ENCODE measurements at places on chromosomes 12 and 14. TPM values are rescaled to one million over a fixed set of nuclear protein-coding genes. Genes with fewer than 3 reads are reported as not detected.

GRCh38 chr12:66916189-66916588, 237.3 kb upstream of the GRIP1 start:
- no peak for DNase-seq

GRCh38 chr12:126952096-126953007, 1314.6 kb upstream of the TMEM132C start:
- no peak for DNase-seq

DNA sequence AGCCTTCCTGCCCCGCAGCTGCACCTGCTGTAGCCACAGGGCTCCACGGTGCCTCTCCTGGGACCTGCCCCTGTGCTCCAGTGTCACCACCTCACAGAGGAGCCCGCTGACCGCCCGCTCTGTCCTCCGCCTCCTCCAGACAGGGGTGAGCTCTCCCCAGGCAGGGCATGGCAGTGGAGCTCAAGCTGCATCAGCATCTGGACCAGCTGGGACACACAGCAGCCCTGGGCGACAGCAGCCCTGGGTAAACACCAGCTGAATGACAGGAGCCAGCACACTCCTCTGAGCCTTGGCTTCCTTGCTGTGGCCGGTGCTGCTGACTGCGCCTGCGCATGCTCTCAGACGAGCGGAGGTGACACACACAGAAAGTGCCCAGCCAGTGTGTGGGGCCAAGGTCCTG, 22.0 kb downstream of the CHGA start:
- no peak for DNase-seq

GRCh38 chr12:130973109-130973508, 19.4 kb downstream of the ADGRD1 start:
- no peak for DNase-seq

DNA sequence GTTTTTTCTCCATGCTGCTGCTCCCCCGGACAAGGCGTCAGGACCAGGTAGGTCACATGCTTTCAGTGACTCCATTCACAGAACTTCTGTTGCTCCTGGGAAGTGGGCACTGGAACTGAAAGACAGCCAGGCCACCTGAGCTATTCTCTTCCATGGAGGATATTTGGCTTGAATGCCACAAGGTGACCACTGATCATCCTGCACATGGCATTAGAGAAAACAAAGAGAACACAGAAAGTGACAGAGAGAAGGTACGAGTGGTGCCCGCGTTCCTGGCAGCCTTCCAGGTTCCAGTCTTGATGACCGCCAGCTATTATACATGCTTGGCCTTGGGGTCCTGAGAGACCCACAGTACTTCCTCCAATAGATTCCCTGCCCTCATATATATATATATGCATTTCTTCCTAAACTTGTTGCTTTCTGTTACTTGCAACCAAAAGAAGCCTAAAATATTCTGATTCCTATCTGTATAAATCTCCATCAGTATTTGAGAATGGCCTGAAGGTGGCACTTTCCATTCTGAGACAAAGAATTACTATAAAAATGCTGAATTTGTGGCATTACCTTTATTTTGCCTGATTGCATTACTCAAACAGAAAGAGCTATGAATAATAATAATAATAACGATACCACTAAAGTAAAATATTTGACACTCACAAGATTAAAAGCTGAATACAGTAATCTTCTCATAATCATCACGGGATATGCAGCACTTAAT, 174.9 kb downstream of the FOXN3 start:
- DNase-seq, result no peak

Gene OR4E2
- not detected for total RNA-seq

DNA sequence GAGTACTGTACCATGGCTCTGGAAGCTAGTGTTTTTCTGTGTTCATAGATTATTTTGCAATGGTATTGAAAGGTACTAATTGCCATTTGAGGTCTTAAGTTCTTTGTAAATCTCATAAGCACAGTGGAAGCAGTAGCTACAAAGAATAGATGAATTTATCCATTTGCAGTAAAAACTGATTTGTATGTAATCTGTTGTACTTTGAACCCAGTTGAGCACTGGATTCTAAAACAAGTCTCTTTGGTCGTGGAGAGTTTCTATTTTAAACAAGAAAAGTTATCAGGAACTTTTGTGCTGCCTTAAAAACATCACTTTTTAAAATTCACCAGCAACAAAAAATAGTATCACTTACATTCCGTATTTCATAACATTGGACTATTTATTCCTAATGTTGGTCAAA, 4.1 kb downstream of the RAP1B start:
- DNase-seq, result no peak

Gene LRIG3
- total RNA-seq, result 33.0 TPM

Gene MYF6
- not detected for total RNA-seq

- DNase-seq, result peak; percentile 33
These were observed 28.5 kb upstream of the TUBA1C start for GRCh38 chr12:49236423-49236822.

GRCh38 chr12:77540097-77540496, 290.6 kb upstream of the NAV3 start:
- no peak for DNase-seq

Gene OR6C2
- not detected for total RNA-seq

Gene CCDC177
- total RNA-seq, result not detected

DNA sequence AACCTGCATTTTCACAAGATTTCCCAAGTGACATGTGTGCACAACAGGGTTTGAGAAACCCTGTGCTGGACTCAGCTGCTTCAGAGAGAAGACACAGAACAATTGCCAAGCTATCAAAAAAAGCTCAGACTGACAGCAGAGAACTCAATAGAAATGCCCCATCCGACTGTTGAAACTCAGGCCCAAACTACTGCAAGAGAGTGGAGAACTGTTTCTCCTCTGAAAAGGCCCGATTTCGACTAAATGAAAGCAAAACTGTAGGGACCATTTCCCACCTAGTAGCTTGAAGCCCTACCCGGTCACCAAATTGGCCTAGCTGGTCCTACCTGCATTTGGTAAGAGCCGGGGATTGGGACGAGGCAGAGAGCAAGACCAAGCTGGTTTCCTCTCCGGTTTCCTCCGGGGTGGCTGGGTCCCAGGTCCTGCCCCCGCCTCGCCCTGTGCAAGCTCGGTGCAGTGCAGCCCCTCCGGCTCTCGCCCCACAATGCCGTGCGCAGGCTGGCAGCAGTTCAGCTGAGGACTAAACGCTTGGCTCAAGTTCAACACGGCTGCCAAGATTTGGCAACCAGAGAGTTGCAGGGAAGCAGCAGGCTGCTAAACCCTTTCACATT, 1180.6 kb downstream of the VRK1 start:
- no peak for DNase-seq

GRCh38 chr12:76249501-76249900, 98.7 kb downstream of the BBS10 start:
- DNase-seq, result no peak

GRCh38 chr14:90559811-90560492, 163.1 kb downstream of the CALM1 start:
- DNase-seq, result no peak

Gene ZFP36L1
- total RNA-seq, result 24.8 TPM

DNA sequence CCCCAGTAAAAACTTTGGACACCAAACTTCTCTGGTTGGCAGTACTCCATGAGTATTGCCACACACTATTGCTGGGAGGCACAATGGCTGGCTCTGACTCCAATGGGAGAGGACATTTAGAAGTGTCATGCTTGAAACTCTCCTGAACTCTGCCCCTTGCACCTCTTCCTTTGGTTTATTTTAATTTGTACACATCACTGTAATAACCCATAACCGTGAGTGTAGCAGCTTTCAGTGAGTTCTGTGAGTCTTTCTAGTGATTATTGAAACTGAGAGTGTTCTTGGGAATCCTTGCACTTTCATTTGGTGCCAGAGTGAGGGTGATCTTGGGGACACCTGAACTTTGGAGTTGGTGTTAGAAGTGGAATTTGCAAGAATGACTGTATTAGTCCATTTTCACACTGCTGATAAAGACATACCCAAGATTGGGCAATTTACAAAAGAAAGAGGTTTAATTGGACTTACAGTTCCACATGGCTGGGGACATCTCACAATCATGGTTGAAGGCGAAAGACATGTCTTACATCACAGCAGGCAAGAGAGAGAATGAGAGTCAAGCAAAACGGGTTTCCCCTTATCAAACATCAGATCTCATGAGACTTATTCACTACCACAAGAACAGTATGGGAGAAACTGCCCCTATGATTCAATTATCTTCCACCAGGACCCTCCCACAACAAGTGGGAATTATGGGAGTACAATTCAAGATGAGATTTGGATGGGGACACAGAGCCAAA, 41.3 kb upstream of the CEP83 start:
- no peak for DNase-seq

Gene LALBA
- not detected for total RNA-seq

- peak; percentile 29 for DNase-seq
These were observed 4.4 kb downstream of the SUSD6 start for GRCh38 chr14:69615496-69616407.

All from dermis microvascular lymphatic vessel endothelial cell (primary cell).